Cardiac muscle cell (in vitro differentiated cells and primary cell): ENCODE measurements at places on chromosomes 13 and 19. TPM values are rescaled to one million over a fixed set of nuclear protein-coding genes. Genes with fewer than 3 reads are reported as not detected.
A peak's percentile ranks its signal among the peaks of the same experiment; 100 is the strongest.

USHBP1 gene
- total RNA-seq, result 0.07 and 0.39 TPM in 2 replicates

DNA sequence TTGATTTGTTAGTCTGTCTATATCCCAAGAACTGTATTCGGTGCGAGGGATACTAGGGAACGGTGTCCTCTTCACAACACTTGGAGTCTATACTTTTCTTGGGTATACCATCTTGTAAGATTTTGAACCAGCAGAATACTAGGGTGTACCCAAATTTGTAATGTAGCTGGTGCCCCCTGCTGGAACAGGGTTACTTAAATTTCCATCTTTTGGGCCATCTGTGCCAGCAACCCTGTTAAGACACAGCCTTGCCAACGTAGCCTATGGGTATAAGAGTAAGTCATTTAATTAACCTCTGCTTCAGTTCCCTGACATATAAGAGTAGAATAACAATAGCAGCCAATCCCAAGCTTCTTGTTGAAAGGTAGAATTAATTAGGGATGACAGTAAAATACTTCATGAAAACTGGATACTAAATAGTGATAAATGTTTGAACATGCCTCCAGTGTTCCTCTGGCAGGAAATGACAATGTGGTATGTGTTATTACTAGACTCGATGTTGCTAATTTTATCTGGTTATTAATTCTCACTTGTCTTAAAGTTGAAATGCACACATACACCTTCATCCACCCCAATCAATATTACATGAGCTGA is 607.6 kb downstream of the FGF9 start:
- no peaks in the 10 kb centered on the region for H3K27me3 ChIP-seq
- no peak overlapping the region for H3K4me3 ChIP-seq
- H3K27ac ChIP-seq, result no peak overlapping the region
- DNase-seq, result peak; percentile 10
- H3K4me1 ChIP-seq, result no peaks in the 10 kb centered on the region

DNA sequence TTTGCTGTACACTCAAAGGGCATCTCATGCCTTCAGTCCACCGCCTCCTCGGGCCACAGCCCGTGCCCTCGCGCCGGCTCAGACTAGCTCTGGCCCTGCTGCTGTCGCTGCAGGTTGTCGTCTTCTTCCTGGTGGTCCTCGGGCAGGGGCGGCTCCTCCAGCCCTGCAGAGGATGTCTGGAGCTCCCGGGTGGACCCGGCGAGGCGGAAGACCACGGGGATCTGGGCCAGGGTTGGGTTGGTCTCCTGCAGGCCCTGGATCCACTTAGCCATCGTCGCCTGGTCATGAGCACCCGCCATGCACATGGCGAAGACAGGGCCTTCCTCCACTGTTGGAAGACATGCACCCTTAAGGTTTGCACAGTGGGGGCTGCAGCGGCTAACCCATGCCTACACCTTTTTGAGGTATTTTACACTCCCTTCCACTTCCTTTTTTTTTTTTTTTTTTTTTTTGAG is 489 bp upstream of the ZNF653 start:
- peak overlapping the region; percentile 87 for H3K4me3 ChIP-seq
- no peak for DNase-seq
- H3K27me3 ChIP-seq, result no peaks in the 10 kb centered on the region
- peak overlapping the region; percentile 96 for H3K27ac ChIP-seq
- H3K36me3 ChIP-seq, result no peaks in the 10 kb centered on the region
- H3K4me1 ChIP-seq, result peaks cover 4% of the 10 kb centered on the region

ZNF578 gene
- total RNA-seq, result 3.4 and 3.8 TPM in 2 replicates

DNA sequence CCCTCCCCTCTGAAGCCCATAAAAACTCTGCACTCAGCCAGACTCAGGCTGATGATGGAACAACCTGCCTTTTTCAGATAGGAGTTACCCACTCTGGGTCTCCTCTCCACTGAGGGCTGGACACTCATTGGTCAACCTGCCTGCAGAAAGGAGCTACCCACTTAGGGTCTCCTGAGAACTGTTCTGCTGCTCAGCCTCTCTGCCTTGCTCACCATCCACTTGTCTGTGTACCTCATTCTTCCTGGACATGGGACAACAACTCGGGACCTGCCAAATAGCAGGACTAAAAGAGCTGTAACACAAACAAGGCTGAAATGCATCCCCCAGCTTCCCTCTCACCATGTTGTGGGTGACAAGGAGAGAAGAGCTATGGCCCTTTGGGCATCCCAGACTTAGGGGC is 18.4 kb upstream of the RCBTB2 start:
- H3K4me3 ChIP-seq, result no peak overlapping the region
- no peaks in the 10 kb centered on the region for H3K27me3 ChIP-seq
- no peak overlapping the region for H3K27ac ChIP-seq
- H3K36me3 ChIP-seq, result no peaks in the 10 kb centered on the region

DNA sequence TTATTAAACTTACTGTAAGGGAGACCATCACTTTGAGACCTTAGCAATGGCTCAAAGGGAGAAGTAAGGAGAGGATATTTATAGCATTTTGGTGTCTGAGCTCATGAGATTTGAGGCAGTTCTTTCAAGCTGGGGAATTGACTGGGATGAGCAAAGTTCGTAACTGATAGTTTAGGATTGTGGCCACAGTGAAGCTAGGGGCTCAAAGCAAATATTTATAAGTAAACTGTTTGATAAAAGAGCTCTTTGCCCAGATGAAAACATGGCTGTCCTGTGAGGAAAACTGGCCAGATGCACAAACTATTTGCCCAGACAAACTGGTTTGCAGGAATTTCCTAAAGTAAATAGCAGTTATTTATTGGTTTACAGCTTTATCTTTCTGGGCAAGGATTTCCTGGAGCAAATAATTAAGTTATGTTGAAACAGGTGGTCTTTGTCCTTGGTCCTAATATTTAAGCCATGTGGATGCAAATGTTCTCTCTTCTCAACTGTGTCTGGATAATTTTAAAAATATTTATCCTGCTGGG is 59.7 kb upstream of the TMTC4 start:
- no peak overlapping the region for H3K27ac ChIP-seq
- H3K27me3 ChIP-seq, result no peaks in the 10 kb centered on the region
- no peaks in the 10 kb centered on the region for H3K4me1 ChIP-seq

JAK3 gene
- 3.2 and 14.5 TPM in 2 replicates for total RNA-seq

LRRC25 gene
- 0.04 TPM in 1 of 2 replicates, not detected in the other for total RNA-seq

- H3K27me3 ChIP-seq, result peaks cover 27% of the 10 kb centered on the region
- DNase-seq, result no peak
- peak overlapping the region; percentile 40 for H3K4me3 ChIP-seq
- no peaks in the 10 kb centered on the region for H3K4me1 ChIP-seq
These were observed 2.3 kb downstream of the HTR2A start for GRCh38 chr13:46894568-46894967.

ZNF813 gene
- total RNA-seq, result 1.9 and 3.5 TPM in 2 replicates

GRCh38 chr19:16476401-16476800 is 4.6 kb upstream of the EPS15L1 start:
- H3K27ac ChIP-seq, result peak overlapping the region; percentile 0
- H3K36me3 ChIP-seq, result no peaks in the 10 kb centered on the region
- H3K4me1 ChIP-seq, result peaks cover 4% of the 10 kb centered on the region
- no peak for DNase-seq

CCDC70 gene
- not detected in 2 replicates for total RNA-seq
